ENCODE measurements at places on chromosomes 7 and 10.

- DNase-seq, result no peak
Observed at GRCh38 chr10:74810087-74810486, 16.3 kb upstream of the KAT6B start.

- peak; percentile 17 for DNase-seq
Observed at GRCh38 chr10:43793704-43794103, 145.0 kb upstream of the ZNF32 start.

GRCh38 chr7:159040146-159040545, 104.5 kb downstream of the VIPR2 start:
- DNase-seq, result no peak

DNA sequence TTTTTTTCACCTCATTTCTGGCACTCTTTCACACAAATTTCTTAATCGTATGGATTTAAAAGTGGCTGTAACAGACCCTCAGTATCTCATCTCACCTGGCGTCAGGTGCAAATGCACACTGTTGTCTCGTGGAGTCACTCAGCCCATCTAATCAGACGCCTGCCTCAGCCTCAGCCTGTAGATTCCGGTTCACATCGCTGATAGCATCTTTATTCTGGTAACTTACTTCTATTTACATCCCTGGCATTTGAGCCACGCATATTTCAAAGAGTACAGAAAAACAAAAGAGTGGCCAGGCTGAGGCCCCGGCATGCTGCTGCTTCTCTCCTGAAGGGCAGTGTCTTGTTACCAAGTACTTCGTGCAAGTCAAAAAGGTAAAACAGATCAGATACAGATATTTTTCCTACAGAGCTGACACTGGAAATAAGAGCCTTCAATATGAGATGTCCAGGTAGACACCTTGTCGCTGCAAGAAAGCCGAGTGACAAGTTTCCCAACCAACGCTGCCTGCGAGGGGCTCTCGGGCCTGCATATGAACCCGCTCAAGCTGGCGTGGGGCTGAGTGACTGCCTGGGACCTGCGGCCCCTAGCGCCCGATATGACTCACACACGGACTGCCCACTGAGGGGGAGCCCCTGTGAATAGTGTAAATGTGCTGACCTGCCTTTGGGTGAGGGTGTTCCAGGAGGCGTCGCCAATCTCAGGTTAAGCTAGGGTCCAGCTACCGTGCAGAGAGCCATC, 4.3 kb downstream of the VIPR2 start:
- DNase-seq, result no peak

DNA sequence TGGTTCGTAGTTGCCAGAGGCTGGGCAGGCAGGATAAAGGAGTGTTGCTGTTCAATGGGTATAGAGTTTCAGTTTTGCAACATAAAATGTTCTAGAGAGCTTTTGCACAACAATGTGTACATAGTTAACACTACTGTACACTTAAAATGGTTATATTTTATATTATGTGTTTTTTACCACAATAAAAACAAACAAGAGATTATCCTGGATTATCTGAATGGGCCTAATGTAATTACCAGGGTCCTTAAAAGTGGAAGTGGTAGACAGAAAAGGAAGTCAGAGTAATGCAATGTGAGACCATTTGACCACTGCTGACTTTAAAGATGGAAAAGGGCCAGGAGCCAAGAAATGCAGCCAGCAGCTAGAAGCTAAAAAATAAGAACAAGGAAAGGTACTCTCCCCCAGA, 159.7 kb downstream of the SGMS1 start:
- DNase-seq, result peak; percentile 68

DNA sequence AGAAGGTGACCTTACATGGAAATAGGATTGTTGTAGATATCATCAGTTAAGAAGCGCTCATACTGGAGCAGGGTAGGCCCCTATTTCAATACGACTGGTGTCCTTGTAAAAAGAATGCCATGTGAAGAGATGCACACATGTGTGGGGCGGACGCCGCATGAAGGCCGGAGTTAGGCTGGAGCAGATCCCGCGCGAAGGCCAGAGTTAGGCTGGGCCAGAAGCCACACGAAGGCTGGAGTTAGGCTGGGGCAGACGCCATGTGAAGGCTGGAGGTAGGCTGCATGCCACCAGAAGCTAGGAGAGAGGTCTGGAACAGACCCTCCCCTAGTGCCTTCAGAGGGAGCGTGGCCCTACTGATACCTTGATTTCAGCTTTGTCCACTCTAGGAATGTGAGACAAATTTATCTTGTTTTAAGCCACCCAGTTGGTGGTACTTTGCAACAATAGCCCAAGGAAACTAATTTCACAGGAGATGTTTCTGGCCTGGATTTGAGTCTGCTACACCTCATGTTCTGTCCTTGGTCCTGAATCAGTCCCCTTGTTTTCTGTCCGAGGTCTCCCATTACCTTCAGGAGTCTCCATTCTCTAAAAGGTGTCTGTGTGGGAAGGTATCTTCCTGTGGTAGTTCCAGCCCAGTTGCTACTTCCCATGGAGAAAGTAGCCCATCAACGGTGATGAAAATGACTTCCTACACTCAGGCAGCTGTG, 585.8 kb downstream of the LRMDA start:
- DNase-seq, result no peak

GRCh38 chr7:154504918-154505317, 452.7 kb downstream of the DPP6 start:
- DNase-seq, result no peak

- no peak for DNase-seq
Observed at GRCh38 chr10:76122056-76122455, 690.6 kb downstream of the LRMDA start.
